ENCODE measurements at places on chromosomes 11 and 22.
A peak's percentile ranks its signal among the peaks of the same experiment; 100 is the strongest.

DNA sequence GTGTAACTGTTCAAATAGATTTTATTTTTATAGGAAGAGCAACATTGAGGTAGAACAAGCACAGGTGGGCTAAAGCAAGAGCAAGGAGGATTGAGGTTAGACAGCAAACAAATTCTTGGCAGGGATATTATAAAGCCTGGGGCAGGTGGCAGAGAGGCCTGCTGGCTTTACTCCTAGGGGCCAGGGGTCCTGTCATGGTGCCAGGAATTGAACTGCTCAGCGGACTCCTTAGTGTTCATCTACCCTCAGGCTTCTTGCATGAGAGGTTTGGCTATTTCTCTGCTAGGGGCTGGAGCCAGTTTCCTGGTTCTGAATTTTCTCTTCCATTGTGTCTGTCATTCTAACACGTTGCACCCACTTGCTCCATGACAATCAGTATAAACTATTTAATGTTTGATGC is 217.2 kb upstream of the NCAM1 start:
- DNase-seq, result no peak

DNA sequence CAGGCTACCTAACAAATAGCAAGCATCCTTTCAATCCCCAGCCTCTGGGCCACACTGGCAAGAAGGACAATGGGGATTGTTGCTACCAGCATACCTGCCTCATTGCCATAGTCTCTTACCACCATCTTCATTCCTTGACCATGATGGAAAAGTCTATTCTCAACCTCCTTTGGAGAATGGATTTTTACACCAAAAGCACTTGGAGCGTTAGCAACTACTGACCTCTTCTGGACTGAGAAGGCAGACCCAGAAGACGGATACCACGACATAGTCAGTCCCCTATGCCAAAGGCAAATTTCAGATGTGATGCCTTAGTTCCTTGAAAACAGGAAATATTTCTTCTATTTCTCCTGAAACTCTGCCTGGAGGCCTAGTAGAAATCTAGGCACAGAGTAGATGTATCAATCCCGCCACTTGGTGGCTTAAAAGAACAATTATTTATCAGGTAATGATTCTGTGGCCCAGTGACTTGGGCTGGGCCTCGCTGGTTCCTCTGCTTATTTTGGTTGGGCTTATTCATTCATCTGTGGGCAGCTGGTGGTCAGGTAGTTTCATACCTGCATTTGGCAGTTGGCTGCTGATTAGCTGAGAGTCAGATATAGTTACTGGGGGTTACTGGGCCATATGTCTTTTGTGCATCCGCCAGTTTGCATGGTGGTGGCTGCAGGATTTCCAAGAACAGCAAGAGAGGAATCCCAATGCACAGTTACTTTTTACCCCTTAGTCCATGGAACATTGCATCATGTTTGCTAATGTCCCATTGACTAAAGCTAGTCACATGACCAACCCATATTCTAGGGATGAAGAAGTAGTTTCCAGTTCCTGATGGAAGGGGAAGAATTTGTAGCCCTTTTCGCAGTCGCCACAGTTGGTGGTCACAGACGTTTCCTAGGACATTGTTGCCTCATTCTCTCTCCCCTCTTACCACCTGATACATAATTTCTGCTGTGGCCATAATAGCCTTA is 75.2 kb downstream of the DHCR7 start:
- no peak for DNase-seq

GRCh38 chr11:11842421-11843008 is 743 bp downstream of the USP47 start:
- no peak for DNase-seq

DNA sequence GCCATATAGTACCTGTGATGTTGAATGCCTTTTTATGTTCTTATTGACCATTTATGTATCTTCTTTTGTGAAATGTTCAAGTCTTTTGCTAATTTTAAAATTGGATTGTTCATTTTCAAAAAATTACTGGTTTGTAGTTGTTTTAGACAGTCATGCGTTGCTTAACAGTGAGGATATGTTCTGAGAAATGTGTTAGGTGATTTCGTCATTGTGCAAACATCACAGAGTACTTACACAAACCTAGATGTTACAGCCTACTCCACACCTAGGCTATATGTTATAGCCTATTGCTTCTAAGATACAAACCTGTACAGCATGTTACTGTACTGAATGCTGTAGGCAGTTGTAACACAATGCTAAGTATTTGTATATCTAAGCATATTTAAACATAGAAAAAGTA is 32.5 kb downstream of the PDE3B start:
- no peak for DNase-seq

- no peak for DNase-seq
Measured at GRCh38 chr11:7579361-7579791, 65.6 kb downstream of the PPFIBP2 start.

DNA sequence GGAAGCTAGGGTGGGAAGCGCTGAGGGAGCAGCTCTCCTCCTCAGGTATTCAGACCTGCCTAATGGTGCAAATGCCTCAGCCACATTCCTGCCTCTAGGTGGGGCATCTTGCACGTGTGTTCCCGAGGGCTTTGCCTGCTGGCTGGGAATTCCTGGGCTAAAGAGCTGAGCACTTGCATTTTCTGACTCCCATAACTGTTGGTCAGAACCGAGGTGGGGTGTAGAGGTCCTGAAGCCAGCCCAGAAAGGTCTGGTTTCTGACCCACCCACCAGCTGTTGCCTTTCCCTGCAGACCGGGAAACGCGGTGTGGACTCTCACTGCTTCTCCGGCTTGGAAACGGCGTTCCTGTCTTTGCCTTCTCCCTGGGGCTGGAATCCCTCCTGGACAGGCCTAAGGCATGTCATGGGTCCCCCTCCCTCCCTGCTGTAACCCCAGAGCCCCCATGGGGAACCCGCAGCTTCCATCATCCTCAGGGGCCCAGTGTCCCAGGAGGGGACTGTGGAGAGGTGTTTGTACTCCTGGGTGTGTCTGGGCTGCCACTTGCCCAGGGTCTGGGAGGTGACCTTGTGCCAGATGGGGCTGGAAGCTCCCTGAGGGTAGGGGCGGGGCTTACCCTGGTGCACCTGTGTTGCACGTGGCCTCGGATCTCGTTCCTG is 24.0 kb upstream of the SMIM38 start:
- DNase-seq, result no peak

GRCh38 chr11:81907996-81908395 is 825.7 kb downstream of the FAM181B start:
- no peak for DNase-seq

- DNase-seq, result no peak
Measured at GRCh38 chr11:10481560-10482349, 26.7 kb downstream of the AMPD3 start.

DNA sequence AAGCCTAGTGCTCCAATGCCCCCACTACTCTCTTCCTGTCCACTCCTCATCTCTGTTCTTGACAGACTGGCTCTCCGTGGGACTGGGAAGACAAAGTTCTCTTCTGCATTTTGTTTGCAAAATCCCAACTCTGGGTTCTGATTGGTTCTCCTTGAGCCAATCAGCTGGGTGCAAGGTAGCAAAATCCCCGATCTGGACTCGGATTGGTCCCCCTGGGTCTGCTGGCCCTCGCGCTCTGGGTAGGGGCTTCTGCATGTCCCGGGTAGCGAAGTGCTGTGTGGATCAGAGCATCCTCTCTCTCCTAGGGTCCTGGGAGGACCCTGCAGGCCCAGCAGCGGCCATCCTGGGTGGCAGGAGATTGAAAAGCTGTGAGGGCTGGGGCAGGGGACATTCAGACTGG is 22.3 kb upstream of the A4GALT start:
- no peak for DNase-seq

- no peak for DNase-seq
Measured at GRCh38 chr11:126743628-126744027, 256.9 kb downstream of the KIRREL3 start.

DNA sequence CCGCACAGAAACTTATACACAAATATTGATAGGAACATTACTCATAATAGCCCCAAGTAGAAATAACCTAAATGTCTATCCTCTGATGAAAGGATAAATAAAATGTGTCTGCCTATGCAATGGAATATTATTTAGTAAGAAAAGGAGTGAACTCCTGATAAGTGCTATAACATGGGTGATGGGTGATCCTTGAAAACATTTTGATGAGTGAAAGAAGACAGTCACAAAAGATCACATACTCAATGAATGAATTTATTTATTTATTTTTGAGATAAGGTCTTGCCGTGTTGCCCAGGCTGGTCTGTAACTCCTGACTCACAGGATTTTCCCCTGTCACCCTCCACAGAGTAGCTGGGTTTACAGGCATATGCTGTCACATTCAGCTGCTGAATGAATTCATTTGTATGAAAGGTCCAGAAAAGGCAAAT is 17.3 kb downstream of the RNF121 start:
- no peak for DNase-seq

GRCh38 chr11:122863704-122864326 is 18.7 kb upstream of the JHY start:
- DNase-seq, result peak; percentile 11

- no peak for DNase-seq
Measured at GRCh38 chr11:69444381-69445130, 36.9 kb upstream of the LINC01488 start.

DNA sequence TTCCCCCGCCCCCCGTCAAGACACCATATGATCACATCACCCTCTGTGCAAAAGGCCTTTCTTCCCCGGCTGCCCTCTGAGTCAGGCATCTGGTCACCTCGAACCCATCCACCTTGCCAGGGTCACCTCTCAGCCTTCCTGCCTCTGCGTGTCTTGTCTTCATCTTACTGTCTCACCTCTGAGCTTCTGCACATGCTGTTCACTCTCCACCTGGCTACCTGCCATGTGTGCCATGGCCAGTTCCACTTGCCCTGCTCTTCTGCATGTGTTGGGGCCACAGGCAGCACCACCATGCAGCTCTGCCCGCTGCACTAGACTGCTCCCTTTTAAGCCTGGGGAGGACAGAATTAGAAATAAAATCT is 9.8 kb downstream of the ZNF74 start:
- DNase-seq, result no peak

DNA sequence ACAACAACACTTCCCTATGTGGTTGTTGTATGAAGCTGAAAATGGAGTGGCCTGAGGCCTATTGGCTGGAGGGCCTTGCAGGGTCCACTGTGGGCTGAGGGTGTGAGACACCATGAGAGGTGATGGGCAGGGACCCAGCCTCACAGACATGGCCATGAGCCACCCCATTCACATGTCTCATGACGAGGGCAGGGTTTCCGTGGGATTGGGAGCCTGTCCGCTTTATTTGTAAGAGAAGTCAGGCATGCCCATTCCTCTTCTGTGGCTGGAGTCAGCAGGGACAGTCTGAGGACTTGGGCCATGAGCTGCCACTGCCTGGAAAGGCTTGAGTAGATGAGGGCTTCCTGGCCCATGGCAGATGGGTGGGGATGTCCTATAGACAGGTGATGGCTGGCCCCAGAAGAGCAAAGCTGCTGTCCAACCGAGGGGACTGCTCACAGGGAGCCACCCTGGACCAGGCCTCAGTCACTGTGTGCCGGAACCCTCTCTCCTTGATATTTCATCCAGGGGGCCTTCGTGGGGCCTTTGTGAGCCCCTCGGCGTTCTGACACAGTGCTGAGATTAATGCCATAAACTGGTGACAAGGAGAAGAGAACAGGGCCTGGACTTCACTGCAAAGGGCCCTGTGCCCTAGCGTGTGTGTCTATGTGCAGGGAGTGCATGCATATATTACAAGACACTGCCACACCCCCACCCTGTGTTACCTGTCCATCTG is 971.9 kb downstream of the BRD1 start:
- no peak for DNase-seq

- no peak for DNase-seq
Measured at GRCh38 chr11:58659404-58659803, 36.9 kb downstream of the CNTF start.
